ENCODE measurements at places on chromosomes 7 and 10. TPM values are rescaled to one million over a fixed set of nuclear protein-coding genes. Genes with fewer than 3 reads are reported as not detected.

The TRIM50 gene
- total RNA-seq = not detected

The RBP4 gene
- total RNA-seq = 6.8 TPM

DNA sequence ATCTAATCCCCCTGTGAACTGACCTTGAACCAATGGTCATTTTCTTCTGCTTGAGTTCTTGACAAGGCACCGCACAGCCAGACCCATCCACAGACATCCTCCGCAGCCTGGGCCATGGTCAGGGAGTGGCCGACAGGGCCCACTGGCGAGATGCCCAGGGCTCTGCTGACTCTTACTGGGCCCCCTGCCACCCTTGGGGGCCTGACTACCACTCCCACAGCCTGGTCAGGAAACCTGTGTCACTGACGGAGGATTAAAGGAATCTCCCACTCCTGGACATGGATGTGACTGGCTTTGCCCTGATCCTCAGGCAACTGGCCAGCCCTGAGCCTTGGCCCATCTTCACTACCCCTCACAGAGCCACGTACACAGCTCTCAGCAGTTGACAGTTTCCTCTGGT lies 50.4 kb upstream of the ENO4 start:
- no peak for DNase-seq

- DNase-seq = no peak
These were observed 958.0 kb upstream of the PHF14 start for GRCh38 chr7:10015687-10016086.

The WAPL gene
- total RNA-seq = 33.9 TPM

- no peak for DNase-seq
These were observed 128.1 kb upstream of the VIPR2 start for GRCh38 chr7:159272739-159273138.

The SH2D4B gene
- total RNA-seq = not detected

The ASB10 gene
- not detected for total RNA-seq

The GBF1 gene
- 73.4 TPM for total RNA-seq
